ENCODE measurements at places on chromosomes 1 and 21. TPM values are rescaled to one million over a fixed set of nuclear protein-coding genes. Genes with fewer than 3 reads are reported as not detected.

The MFAP2 gene
- total RNA-seq: 20.3 TPM

The RBM11 gene
- 0.13 TPM for total RNA-seq

The KANK4 gene
- total RNA-seq: not detected

The FALEC gene
- total RNA-seq: not detected

The FAM72A gene
- total RNA-seq: 1.8 TPM

The PROX1 gene
- total RNA-seq: 0.22 TPM

The RHCE gene
- 1.4 TPM for total RNA-seq

The PRAMEF2 gene
- not detected for total RNA-seq

The COL8A2 gene
- total RNA-seq: 53.4 TPM

The PRAMEF18 gene
- total RNA-seq: not detected

The CLIC6 gene
- 10.9 TPM for total RNA-seq

The SRP9 gene
- total RNA-seq: 301 TPM

The RABIF gene
- total RNA-seq: 7.2 TPM

The NBPF10 gene
- total RNA-seq: 4.3 TPM

The FCN3 gene
- not detected for total RNA-seq

The FLAD1 gene
- total RNA-seq: 13.6 TPM

The ITGB2 gene
- 19.7 TPM for total RNA-seq

The CLSTN1 gene
- 116 TPM for total RNA-seq

The COA7 gene
- total RNA-seq: 12.4 TPM
